ENCODE measurements at places on chromosomes 1 and 21.

GRCh38 chr1:200493344-200493743 lies 83.5 kb upstream of the ZNF281 start:
- no peak for DNase-seq

DNA sequence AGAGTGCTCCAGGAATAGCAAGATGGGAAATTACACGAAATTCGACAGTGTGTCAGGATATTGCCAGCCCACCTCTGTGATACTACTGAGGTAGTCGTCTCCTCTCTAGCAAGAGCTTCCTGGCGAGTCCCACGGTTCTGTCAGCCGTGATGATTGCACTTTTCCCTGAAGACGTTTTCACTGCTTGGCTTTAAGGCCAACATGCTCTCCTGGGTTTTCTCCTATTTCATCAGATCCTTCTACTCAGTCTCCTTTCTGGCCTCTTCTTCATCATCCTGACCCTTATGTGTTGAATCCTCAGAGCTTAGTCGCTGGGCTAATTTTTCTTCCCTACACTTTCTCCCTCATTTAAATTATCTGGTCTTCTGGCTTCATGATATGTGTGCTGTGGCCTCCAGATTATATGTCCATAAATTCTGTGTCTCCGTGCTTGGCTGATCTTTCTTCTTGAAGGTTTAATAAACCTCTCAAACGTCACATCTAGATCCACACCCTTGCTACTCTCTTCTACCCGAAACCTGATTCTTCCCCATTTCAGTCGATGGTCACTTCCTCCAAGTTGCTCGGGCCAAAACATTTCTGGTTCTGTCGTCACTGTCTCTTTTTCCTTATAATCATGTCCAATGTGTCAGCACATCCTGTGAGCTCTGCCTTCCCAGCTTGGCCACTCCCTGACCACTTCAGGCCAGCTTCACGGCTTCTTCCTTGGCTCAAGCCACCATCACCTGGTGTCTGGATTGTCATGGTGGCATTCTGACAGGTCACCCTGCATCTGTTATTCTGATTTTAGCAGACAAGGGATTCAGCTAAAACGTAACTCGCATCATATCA lies 12.2 kb downstream of the OR2B11 start:
- no peak for DNase-seq

- no peak for DNase-seq
Measured at GRCh38 chr1:210586771-210587170, 258.1 kb downstream of the HHAT start.

DNA sequence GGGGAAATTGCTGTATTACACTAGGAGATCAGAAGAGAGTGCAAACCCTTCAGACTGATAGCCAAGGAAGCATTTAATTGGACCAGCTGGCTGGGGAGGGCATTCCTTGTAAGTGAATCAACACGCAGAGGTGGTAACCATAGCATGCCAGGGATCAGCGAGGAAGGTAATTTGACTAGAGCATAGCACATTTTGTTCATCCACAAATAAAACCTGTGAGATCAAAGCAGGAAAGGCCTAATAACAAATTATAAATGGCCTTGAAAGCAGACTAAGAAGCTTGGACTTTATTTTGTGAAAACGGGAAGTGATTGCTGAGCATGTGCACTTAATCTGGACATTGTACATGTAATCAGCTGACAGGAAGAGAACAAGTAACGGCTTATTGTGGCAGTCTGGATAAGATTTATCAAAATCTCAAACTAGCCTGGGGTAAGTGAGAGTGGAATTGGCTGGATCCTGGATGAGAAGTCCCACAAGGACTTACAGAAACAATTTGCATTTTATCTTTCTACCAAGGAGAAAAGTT lies 11.7 kb upstream of the CD55 start:
- DNase-seq, result peak; percentile 70

- no peak for DNase-seq
Measured at GRCh38 chr1:18901147-18901951, 1.0 kb downstream of the ALDH4A1 start.

Measured in KBM-7 (cell line).